A549 (cell line): ENCODE measurements at places on chromosomes 3 and 15. TPM values are rescaled to one million over a fixed set of nuclear protein-coding genes. Genes with fewer than 3 reads are reported as not detected.

DNA sequence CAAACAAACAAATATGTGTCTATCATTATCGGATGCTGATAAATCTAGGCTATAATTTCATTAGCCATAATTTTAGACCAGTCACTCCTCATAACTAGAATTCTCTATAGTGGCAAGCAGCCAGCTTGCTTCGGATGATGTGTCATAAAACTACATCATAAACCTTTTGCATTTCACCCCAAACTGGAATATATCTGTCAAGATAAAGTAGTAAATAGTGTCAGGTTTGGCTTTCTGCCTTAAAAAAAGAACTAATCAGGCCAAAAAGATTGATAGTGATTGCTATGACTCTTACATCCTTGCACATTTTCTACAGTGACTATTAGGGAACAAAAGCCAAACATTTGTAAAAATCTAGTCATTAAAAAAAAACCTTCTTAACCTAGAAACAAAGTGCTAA lies 51.0 kb downstream of the DPPA2 start:
- DNase-seq: no peak

GRCh38 chr3:94961423-94962100 lies 898.7 kb downstream of the NSUN3 start:
- no peak for DNase-seq

DNA sequence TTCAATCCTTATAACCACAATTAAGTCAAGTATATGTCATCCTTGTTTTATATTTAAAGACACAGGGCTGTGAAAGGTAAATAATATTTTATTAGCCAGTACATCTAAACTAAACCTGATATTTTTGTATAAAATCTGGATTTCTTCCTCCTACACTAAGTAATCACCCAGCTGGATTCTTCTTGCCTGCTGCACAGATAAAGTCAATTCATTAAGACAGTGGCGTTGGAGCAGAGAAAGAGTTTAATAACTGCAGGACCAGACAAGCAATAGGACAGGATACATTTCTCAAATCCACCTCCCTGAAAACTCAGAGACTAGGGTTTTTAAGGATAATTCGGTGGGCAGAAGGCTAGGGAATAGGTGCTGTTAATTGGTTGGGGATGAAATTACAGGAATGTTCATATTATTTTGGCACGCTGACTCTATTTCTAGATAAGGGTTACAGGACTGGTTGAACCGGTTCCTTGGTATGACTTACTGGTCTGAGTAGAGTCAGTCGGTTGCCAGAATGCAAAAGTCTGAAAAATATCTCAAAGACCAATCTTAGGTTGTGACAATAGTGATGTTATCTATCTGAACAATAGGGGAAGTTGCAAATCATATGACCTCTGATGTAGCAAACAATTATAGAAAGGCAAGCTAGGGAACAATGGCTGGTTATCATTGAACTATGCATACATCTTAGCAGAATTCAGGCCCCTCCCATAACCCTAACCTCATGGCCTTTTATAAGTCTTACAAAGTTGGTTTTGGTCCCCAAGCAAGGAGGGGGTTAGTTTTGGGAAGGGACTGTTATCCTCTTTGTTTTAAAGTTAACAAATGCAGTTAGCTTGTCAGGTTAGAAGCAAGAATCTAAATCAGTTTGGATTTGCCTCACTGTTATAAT lies 244.8 kb downstream of the ALCAM start:
- DNase-seq: no peak

- DNase-seq: no peak
These were observed 36.0 kb downstream of the LEO1 start for GRCh38 chr15:51935466-51936104.

- DNase-seq: no peak
These were observed 26.5 kb downstream of the KLF13 start for GRCh38 chr15:31352911-31353811.

GP9 gene
- polyA plus RNA-seq: not detected in 3 replicates

- DNase-seq: no peak
These were observed 56.1 kb downstream of the CACNA2D2 start for GRCh38 chr3:50447290-50447840.

APOD gene
- polyA plus RNA-seq: 0.15 to 0.36 TPM (median 0.28 TPM) in 3 replicates

HRG gene
- polyA plus RNA-seq: not detected in 3 replicates

DNA sequence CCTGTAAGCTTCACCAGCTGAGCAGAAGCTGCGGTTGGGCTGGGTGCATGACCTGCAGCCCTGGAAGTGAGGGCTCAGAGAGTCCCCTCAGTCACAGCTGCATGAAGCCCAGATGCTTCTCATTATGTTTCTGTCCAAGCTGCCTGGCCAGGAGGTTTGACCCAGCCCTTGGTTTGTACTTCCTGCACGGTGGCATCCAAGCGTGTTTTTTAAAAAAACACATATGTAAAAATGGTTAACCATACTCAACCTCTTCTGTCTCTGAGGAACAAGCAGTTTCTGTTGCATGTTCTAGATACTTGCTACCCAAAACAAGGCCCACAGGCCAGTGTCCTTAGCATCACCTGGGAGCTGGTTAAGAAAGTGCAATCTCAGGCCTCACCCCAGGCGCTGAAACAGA lies 76.0 kb upstream of the ATP10A start:
- DNase-seq: no peak

SLC7A14 gene
- polyA plus RNA-seq: not detected in 3 replicates

GRCh38 chr3:125078951-125079674 lies 23.3 kb upstream of the HEG1 start:
- no peak for DNase-seq

- DNase-seq: no peak
These were observed 71.9 kb downstream of the NR2F2 start for GRCh38 chr15:96402403-96402802.

NANOGP8 gene
- not detected in 3 replicates for polyA plus RNA-seq

LEKR1 gene
- polyA plus RNA-seq: 0.89 to 1.3 TPM (median 1.2 TPM) in 3 replicates

GRCh38 chr3:141012571-141012970 lies 38.6 kb upstream of the SPSB4 start:
- DNase-seq: no peak

GRCh38 chr15:96037584-96037983 lies 292.9 kb upstream of the NR2F2 start:
- no peak for DNase-seq

GRCh38 chr3:181687731-181688130 lies 24.0 kb upstream of the SOX2 start:
- no peak for DNase-seq

GRCh38 chr3:25455441-25456132 lies 27.5 kb downstream of the RARB start:
- DNase-seq: no peak

ACSBG1 gene
- polyA plus RNA-seq: 0.03 to 0.15 TPM (median 0.05 TPM) in 3 replicates

ASB14 gene
- polyA plus RNA-seq: 0.03 TPM in 1 of 3 replicates, not detected in the others

- no peak for DNase-seq
These were observed 48.1 kb downstream of the ADAMTS7 start for GRCh38 chr15:78762985-78763795.

- no peak for DNase-seq
These were observed 126.7 kb downstream of the UACA start for GRCh38 chr15:70636540-70637165.

SSUH2 gene
- 0.35 to 0.56 TPM (median 0.47 TPM) in 3 replicates for polyA plus RNA-seq

NPAP1 gene
- polyA plus RNA-seq: not detected in 3 replicates

DNA sequence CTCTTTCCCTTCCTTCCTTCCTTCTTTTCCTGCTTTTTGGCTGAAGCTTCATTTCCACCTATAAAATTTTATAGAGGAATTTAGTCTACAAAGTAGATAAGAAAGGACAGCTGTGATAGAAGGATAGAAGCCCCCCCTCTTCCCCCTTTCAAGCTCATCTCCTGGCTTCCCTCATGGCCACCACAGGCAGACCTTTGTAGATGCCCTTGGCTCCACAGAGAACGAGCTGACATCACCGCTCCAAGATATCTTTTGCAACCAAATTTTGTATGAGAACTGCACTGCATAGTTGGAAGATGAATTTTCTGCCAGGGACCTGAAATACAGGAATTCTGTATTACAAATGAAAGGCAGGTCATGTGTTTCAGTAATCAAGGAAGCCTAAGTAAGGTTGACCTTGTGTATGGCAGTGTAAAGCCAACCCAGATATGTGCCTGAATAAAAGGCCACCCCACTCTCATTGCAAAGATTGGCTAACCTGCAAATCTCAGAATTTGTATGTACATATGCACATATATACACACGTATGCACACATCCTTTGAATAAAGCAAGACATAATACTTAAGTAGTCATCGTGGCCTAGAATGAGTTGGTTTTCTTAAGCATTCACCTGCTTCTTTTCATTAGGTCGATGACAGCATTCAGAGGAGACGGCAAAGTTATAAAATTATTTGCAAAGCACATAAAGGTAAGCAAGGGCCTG lies 57.1 kb upstream of the FILIP1L start:
- no peak for DNase-seq

GOLGA6L9 gene
- 3.9 to 4.8 TPM (median 4.4 TPM) in 3 replicates for polyA plus RNA-seq

LOXL1 gene
- 0.29 to 0.62 TPM (median 0.44 TPM) in 3 replicates for polyA plus RNA-seq

TLR9 gene
- not detected in 3 replicates for polyA plus RNA-seq

GRCh38 chr15:95758451-95758850 lies 572.0 kb upstream of the NR2F2 start:
- DNase-seq: no peak

DNA sequence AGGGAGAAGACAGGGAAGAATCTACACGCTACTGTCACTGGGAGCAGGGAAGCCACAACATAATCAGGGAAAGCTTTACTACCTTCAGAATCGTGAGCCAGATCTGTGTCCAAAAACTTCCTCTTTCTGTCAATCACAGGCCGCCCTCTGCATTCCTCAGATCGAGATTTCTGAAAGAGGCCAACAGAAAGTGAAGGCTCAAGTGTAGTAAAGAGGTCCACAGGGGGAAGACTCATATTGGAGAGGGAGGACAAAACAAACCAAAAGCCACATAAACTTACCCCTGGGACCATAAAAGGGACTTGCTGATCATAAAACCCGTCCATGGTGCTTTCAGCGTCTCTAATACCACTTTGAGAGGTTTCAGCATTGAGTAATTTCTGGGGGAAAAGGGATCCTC lies 3.3 kb downstream of the ETV5 start:
- no peak for DNase-seq

GRCh38 chr15:65084500-65085206 lies 8.1 kb downstream of the KBTBD13 start:
- no peak for DNase-seq

- peak; percentile 83 for DNase-seq
These were observed 21.5 kb downstream of the GABRR3 start for GRCh38 chr3:98013411-98014267.

ZIC4 gene
- not detected in 3 replicates for polyA plus RNA-seq

- peak; percentile 33 for DNase-seq
These were observed 22.4 kb downstream of the FNDC3B start for GRCh38 chr3:172061724-172062184.

DNA sequence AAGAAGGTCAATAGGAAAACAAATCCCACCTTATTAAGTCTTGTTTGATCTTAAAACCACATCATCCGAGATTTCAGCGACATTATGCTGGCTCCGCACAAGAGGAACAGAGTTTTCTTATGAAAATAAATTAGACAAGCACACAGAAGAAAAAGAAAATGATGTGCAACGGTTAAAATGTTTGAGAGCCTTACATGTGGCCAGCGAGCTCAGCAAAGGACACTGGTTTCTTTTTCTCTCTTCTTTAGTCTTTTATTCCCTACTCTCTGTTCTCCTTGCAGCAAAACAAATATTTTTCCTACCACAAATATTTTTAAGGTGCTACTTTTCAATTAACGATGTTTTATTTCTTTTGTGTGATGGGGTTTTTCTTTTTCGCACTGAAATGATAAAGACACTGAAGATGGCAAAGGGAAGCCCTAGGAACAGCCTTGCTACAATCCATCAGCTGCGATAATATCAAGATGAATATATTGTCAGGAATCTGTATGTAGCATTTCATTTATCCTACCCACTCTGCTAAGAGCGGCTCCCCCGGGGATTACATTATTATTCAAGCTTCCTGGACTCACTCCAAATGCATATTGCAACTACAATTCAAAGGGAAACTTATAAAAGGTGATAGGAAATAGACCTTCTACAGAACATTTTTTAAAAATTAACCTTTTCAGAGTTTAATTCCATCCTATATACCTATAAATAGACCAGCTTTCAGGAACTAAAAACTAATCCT lies 72.9 kb downstream of the ANXA2 start:
- no peak for DNase-seq

PHLDB2 gene
- 50.6 to 59.7 TPM (median 56.5 TPM) in 3 replicates for polyA plus RNA-seq

GOLGA6L7 gene
- polyA plus RNA-seq: not detected in 3 replicates

- DNase-seq: no peak
These were observed 38.4 kb upstream of the ALCAM start for GRCh38 chr3:105328338-105328730.

GOLGA8R gene
- 0.49 to 0.56 TPM (median 0.50 TPM) in 3 replicates for polyA plus RNA-seq

DNA sequence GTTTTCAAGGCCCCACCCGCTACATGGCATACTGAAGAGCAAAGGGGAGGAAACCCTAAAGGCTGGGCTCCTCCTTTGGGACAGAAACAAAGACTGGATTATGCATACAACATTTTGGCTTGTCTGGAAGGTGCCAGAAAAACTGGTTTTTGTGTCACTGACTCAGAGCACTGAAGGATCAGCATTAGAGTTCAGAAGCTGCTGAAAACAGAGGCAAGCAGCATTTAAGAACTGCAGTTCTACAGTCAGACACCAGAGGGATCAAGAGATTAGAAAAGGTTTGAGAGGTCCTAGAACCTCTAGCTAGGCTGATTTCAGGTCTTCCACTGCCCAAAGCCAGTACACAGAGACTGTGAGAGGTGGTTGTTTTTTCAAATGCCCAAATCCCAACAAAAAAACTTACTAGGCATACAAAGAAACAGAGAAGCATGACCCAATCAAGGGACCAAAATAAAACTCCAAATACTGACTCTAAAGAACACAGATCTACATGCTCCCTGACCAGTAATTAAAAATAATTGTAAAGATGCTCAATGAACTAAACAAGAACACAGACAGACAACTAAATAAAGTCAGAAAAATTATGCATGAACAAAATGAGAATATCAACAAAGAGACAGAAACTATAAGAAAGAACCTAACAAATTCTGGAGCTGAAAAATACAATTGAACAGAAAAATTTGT lies 91.2 kb downstream of the SENP2 start:
- DNase-seq: peak; percentile 61

GABRR3 gene
- polyA plus RNA-seq: not detected in 3 replicates

CTXN2 gene
- polyA plus RNA-seq: not detected in 3 replicates

GCNT3 gene
- 61.4 to 69.2 TPM (median 62.7 TPM) in 3 replicates for polyA plus RNA-seq

GRCh38 chr3:79461129-79461792 lies 306.5 kb downstream of the ROBO1 start:
- no peak for DNase-seq

DNA sequence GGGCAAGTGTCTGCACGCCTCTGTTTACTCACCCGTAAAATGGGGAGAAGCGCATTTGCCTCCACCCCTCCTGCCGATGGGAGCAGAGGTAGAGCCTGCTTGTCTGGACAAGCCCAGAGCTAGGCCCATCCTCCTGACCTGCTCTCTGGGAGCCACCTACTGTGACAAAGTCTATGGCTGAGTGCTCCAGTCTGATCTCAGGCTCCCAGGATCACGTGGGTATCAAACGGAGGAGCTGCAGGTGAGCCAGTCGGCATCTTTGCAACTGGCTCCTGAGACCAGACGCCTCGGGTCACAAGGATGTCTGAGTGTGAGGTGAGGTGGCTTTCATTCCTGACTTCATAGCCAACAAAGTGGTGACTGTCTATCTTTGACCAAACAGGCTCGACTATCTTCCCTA lies 2.1 kb upstream of the ALDH1A3 start:
- DNase-seq: no peak

GRCh38 chr3:11335056-11335608 lies 62.9 kb downstream of the ATG7 start:
- peak; percentile 55 for DNase-seq

- no peak for DNase-seq
These were observed 55.9 kb downstream of the IFT80 start for GRCh38 chr3:160343132-160343531.

KCNMB2 gene
- polyA plus RNA-seq: not detected in 3 replicates

GRCh38 chr15:57340682-57341259 lies 35.5 kb upstream of the CGNL1 start:
- DNase-seq: peak; percentile 76
